ENCODE measurements at places on chromosomes 7 and 10.

GRCh38 chr7:97018126-97018601 lies 6.5 kb downstream of the DLX5 start:
- no peak for DNase-seq

- DNase-seq: no peak
Observed at GRCh38 chr7:5574770-5575269, 151.2 kb upstream of the TNRC18 start.

DNA sequence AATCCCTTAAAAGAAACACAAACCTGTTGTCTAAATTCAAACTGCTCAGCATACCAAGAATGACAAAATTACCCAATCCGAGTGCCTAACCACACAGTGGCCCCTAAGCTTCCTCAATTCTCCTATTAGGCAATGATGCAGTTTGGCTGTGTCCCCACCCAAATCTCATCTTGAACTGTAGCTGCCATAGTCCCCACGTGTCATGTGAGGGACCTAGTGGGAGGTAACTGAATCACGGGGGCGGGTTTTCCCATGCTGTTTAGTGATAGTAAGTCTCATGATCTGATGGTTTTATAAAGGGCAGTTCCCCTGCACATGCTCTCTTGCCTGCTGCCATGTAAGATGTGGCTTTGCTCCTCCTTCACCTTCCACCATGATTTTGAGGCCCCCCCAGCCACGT lies 21.9 kb downstream of the PSAP start:
- no peak for DNase-seq

DNA sequence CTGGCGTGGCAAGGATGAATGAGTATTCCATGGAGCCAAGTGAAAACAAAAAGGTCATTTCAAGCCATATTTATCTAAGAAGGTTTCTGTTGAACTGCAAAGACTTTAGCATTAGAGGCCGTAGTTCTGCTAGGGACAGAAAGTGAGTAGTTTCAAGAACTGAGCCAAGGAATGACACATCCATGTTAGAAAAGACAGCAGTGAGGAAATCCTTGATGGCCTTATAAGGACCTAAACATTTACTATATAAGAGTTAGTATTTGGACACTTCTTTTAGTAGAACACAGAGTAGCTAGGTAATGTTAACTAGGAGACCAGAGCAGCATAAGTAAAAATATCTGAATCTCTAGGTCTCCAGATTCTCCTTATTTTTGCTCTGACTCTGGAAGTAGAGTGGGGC lies 329.8 kb upstream of the SEMA3D start:
- DNase-seq: no peak

- DNase-seq: no peak
Observed at GRCh38 chr10:117552701-117553141, 10.2 kb downstream of the EMX2 start.
